Glomerular endothelial cell (primary cell): ENCODE measurements at places on chromosomes 6 and 20.

DNA sequence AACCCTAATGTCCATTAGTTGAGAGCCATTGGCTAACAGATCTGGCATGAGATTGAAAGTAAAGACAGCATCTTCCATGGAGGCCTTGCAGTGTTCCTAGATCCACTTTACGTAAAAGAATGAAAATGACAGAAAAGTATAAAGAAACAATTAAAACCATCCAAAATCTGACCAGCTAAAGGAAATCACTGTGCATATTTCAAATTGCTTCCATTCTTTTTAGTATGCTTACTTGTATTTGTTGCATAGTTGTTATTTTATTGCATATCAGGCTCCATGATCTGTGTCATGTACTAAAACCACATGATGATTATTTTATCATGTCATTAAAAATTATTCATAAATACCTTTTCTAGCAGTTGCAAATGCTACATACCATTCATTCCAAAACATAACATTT lies 67.9 kb downstream of the GCLC start:
- no peak for DNase-seq

- no peak for DNase-seq
These were observed 189.0 kb upstream of the UST start for GRCh38 chr6:148557796-148558321.

- no peak for DNase-seq
These were observed 18.0 kb downstream of the ELOVL2 start for GRCh38 chr6:11025921-11026635.

DNA sequence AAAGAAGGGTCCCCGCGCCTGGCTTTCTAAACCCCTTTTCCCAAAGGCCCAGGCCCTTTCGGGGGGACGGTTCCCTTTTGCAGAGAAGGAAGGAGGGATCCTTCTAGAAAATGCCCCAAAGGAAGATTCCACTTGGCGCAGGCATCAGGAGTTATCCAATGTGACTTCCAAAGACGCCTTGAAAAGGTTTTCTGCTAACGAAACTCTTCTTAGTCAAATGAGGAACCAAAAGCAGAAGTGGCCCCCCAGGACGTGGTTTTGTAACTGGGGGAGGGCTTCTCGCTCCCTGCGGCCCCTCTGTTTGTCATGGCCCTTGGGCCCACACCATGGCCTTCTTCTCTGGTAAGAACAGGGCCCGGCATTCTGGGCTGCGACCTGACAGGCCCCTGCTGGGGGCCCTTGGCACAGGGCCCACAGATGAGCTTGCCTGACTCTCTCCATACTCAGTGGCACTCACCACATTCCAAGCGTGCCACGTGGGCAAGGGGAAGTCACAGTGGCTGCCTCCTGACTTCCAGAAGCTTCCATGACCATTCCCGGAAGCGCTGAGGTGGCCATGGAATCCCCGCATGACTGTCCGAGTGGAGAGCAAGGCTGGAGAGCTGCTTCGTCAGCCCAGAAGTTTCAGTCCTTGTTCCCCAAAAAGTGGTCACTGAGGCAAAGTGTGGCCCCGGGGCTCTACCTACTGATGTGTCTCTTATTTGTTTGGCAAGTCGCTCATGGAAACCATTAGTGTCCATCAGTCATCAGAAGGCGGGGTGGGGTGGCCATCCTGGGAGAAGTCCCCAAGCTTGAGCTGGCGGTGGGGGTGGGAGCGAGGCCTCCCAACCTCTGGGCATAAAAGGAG lies 834 bp upstream of the CTSZ start:
- DNase-seq = no peak

GRCh38 chr20:62544505-62545055 lies 68.8 kb upstream of the GATA5 start:
- DNase-seq = no peak

- no peak for DNase-seq
These were observed 88.0 kb downstream of the MRPL14 start for GRCh38 chr6:44039191-44039719.

- DNase-seq = no peak
These were observed 22.3 kb downstream of the ACTR5 start for GRCh38 chr20:38770546-38770945.

DNA sequence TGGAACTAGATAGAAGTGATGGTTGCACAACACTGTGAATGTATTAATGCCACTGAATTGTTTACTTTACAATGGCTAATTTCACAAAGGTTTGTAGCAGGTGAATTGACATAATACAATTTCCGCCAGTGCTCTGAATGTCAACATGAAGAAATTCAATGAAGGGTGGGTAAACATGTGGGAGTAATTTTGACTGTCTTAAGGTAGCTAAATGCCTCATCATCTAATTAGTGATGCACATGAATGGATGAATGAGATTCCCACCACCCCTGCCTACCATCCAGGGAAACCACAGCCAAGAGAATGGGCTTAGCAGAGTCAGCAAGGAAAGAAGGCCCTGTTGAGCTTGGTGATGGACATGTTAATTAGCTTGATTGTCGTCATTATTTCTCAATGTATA lies 275.3 kb downstream of the ALDH8A1 start:
- DNase-seq = no peak

DNA sequence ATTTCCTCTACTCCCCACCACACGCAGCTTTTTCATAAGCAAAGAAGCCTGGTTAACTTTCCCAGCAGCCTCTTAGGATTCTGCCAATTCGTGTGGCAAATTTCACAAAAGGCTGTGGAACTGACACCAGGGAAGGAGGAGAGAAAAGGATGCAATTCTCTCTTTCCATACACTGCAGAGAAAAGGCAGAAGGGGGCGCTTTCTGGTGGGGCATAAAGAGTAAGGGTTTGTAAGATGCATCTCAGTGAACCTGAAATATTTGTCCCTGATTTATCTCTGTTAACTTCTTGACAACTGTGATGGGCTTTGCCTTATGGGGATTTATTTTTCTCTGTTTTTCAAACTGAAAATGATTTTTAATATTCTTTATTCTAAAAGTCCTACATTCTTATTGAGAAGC lies 45.5 kb upstream of the GLP1R start:
- no peak for DNase-seq

DNA sequence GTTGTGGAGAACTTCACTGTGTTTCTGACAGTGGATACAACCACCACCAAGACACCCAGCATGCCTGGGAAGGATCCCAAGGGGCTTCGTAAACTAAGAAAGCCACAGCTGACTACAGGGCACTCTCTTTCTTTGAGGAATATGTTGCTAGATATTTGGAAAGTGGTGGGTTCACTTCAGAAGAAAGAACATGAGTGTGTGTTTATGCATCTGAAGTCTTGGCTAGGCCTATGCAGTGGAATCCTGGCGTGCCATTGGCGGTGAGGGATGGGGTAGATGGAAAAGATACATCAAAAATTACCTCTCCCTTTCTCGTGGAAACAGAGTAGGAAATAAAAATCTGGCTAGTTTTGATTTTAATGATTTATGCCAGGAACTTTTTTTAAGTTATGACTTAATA lies 187.7 kb downstream of the PDE7B start:
- no peak for DNase-seq

DNA sequence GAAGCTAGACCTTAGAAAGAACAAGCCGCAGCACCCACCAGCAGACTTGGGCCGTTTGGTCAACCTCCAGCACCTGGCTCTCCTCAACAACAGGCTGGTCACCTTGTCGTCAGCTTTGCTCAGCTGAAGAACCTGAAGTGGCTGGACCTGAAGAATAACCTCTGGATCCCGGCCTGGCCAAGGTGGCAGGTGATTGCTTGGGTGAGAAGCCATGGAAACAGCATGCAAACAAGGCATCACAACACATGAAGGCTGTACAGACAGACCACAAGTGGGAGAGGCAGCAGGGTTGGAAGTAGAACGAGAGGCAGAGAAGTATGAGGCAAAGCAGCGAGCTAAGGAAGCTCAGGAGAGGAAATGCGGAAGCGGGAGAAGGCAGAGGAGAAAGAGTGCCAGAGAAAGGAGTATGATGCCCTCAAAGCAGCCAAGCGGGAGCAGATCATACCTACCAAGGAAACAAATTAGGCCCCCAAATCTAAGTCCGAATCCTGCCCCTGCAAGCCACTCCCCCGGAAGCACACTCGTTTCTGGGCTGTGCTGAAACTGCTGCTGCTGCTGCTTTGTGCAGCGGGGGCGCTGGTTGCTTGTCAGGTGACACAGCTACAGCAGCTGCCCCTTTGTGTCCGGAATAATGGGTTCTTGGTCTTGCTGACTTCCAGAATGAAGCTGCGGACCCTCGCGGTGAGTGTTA lies 121.6 kb upstream of the LGSN start:
- DNase-seq = no peak

DNA sequence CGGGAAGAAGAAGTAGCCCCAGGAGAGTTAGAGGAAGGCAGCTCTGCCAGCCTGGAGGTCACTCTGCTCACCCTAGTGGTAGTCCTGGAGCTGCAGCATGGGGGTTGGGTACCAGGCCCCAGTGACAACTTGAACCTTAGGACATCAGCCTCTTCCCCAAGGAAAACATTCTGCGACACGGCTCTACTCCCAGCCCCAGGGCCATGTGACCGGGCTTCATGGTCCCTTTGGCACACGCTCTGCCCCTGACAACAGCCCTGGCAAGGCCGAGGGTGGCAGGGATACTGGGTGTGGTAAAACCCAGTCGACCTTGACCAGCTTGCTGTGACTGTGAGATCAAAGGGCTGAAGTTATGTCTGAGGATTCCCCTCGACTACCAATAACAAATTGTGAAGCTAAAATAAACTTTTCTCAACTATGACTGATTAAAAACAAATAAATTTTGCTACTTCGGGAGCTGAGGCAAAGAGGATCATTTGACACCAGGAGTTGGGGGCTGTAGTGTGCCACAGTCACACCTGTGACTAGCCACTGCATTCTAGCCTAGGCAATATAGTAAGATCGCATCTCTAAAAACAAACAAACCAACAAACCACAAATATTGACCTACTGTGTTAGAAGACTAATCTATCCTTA lies 24.4 kb upstream of the ARID1B start:
- DNase-seq = no peak
